ENCODE measurements at places on chromosomes 2 and 18.

DNA sequence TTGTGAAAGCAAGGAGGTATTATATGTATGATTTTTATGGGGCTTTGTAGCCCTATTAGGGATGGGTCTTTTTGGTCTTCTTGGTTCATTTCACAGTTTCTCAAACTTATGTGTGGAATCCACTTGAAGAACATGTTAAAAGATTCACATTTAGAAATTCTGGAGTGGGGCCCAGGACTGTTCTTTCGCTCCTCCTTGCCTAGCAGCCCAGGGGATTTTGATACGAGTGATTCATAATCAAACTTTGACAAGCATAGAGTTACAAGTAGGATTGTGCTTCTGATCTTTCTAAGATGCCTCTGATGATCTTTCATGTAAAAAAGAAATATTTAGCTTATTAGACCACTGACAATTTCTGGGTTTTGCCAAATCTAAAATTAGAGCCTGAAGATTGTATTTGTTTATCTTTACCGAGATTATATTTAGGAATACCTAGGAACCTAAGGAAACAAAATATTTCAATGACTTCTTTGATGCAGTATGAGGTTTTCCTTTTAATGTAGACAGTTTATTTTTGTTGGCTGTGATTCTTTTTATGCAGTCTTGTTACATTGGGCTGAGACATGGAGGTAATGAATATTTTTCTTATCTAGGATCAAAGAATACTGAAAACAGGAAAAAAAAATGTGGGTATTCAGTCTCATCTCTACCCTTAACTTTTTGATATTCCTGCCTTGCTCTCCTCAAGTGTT lies 324.0 kb downstream of the PARD3B start:
- DNase-seq: no peak

- DNase-seq: no peak
These were observed 108.3 kb upstream of the LRATD1 start for GRCh38 chr2:14524041-14524802.

DNA sequence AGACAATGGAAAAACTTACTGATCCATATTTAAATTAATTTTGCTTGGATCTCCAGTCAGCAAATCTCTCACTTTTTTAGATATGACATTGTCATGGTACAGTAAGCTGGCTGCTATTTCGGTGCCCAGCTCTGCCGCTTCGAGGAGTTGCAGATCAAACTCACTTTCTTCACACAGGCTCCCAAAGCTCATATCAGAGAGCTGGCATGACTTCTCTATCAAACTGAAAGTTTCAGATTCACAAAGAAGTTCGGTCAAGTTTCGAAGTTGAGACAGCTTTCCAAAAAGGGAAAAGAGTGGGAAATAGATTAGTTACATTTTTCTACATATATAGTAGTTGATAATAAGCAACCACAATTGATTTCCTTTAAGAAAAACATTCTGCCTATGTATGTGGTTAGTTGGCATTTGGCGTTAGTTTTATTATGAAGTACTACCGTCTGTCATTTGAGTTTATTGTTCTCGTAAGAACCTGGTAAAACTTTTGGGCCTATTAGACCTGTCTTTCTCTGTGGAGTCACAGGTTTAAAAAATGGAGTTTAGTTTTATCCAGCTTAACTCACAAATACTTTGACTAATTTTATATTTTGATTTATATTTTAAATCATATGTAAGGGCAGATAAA lies 118.8 kb downstream of the ABCA12 start:
- DNase-seq: no peak

- DNase-seq: peak; percentile 54
These were observed 17.3 kb upstream of the AGXT start for GRCh38 chr2:240851078-240851991.

- no peak for DNase-seq
These were observed 154.1 kb upstream of the RBBP8 start for GRCh38 chr18:22778996-22779395.

GRCh38 chr2:159093497-159093896 lies 125.1 kb downstream of the TANC1 start:
- DNase-seq: no peak

- no peak for DNase-seq
These were observed 27.7 kb upstream of the DOCK10 start for GRCh38 chr2:225069966-225070365.

GRCh38 chr2:16179701-16180416 lies 239.5 kb downstream of the MYCN start:
- no peak for DNase-seq

DNA sequence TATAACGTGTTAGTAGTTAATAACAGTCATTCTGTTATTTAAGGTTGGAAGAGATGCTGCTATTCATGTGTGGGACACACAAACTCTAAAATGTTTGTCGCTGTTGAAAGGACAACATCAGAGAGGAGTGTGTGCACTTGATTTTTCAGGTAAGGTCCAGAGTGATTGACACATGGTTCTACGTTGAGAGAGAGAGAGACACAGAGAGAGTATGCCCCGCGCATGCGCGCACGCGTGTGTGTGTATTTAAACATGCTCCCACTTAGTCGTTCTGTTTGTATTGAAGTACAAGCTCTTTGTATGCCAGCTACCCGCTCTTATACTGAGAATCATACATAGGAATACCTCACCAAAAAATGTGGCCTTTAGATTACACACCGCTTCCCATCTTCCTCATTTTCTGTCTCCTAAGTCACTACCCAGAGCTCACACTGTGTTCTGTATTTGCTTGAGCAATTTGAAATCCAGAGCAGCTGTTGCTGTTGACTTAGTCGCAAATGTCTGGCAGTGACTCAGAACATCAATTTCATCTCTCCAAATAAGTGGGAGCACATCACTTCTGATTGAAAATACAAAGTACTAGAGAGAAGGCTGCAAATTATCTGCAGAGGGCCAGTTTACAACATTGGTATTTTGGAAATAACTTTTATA lies 148.1 kb downstream of the EML6 start:
- DNase-seq: no peak

DNA sequence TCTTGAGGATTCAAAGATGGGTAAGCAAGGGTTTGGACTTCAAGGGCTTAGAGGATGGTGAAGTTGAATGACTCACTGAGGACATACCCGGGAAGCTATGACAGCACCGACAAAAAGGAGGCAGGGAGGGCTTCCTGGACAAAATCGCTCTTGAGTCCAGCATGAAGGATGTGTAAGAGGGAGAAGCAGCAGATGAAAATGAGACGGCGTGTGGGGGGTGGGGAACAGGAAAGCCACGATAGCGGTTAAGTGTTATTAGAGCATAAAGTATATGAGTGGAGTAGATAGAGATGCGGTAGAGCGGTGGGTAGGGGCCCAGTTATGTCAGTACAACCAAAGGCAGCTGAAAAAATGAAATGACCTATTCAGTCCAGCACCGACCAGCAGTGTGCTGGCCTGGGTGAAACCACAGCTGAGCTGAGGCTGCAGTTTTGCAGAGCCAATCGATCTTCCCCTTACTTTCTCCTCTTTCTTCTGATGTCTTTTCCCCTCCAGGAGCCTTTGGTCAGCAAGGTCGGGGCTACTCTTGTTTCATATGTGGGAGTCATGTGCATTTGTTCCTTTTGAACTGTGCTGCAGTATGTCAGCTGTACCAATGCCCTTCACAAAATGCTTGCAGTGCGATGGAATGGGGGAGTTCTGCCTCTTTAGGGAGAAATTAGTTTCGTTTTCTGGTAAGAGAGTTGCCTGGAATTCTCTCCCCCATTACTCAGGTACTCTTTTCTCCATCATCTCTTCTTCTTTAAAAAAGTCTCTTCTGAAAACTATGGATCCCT lies 2.0 kb upstream of the THUMPD2 start:
- DNase-seq: no peak
